Iris pigment epithelial cell (primary cell): ENCODE measurements at places on chromosomes 1 and 21.

DNA sequence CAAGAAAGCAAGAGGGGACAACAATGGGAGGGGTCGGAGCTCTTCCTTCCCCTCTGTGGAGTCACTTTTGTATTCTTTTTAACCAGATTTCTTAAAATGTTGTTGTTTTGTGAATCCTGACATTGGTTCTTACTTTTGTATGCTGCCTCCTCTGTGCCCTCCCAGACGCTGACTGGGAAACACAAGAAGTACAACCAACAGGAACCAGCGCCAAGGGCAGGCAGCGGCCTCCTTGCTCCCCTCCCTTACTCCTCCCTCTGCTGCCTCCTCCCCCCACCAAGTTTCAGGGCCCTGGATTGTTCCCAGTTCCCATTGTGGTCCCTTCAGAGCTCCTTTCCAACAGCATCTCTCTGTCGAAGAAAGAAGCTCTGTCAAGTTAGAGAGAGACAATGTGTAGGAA, 111.1 kb downstream of the BRINP2 start:
- DNase-seq, result no peak

- no peak for DNase-seq
These were observed 524.2 kb downstream of the KIF26B start for GRCh38 chr1:245678860-245679411.

GRCh38 chr1:184049836-184050468, 1.6 kb upstream of the TSEN15 start:
- no peak for DNase-seq

DNA sequence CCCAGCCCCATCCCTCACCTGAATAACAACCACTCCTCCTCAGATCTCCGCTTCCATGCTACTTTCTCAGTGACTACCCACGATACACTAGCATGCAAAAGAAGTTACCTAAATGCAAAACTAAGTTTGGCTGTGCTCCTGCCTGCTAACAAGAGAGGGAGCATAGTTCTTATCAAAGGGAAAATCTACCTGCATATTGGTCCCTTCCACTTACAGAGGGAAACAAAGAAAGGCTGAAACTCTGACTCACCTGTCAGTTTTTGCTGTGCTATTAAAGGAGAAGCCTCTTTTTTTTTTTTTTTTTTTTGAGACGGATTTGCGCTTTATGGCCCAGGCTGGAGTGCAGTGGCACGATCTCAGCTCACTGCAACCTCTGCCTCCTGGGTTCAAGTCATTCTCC, 43.8 kb upstream of the RAVER2 start:
- no peak for DNase-seq

- no peak for DNase-seq
These were observed 150.0 kb downstream of the NOS1AP start for GRCh38 chr1:162219461-162219860.

DNA sequence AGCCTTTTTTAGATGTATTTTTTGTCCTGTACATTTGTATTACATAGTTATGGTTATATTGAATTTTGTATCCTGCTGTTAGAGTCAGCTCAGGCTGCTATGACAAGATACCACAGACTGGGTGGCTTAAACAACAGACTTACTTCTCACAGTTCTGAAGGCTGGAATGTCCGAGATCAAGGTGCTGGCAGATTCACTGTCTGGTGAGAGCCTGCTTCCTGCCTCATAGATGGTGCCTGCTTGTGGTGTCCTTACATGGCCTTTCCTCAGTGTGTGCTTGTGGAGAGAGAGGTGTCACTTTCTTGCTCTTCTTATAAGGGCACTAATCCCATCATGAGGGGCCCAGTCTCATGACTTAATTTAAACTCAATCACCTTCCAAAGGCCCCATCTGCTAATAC, 23.1 kb upstream of the MYSM1 start:
- peak; percentile 64 for DNase-seq

- DNase-seq, result no peak
These were observed 67.0 kb downstream of the ERO1B start for GRCh38 chr1:236214761-236215160.

GRCh38 chr1:3695326-3696217, 43.3 kb downstream of the TP73 start:
- peak; percentile 41 for DNase-seq

GRCh38 chr1:39973503-39974135, 18.7 kb downstream of the MFSD2A start:
- DNase-seq, result peak; percentile 42

DNA sequence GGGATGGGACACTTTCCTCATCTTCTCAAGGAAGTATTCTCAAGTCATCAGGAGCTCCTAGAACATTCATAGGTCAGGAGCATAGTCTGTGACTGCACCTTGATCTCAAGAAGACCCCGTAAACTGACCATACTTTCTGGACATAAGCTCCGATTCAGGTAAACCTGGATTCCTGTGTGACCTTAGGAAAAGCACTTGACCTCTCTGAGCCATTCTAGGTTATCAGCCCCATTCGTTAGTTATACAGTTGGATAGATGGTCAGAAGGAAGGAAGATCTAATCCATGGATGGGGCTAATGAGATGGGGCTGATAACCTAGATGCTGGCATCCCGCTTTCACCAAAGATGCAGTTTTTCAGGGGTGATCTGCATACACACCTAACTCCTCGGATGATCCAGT, 114.3 kb downstream of the EPHB2 start:
- DNase-seq, result no peak

DNA sequence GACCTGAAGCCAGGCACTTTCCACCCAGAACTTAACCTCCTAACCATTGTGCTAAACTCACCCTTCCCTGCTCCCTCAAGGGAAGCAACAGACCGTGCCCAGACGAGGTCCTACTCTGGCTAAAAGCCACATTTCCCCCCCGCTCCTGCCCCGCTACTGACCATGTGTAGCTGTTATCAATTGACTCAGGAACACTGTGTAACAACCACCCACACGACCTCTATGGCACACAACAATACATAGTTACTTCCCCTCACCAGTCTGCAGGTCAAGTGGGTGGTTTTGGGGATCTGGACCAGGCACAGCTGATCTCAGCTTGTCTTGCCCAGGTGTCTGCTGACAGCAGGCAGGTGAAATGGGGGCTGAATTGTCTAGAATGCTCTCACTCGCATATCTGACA, 40.1 kb downstream of the CAMK2N1 start:
- no peak for DNase-seq

DNA sequence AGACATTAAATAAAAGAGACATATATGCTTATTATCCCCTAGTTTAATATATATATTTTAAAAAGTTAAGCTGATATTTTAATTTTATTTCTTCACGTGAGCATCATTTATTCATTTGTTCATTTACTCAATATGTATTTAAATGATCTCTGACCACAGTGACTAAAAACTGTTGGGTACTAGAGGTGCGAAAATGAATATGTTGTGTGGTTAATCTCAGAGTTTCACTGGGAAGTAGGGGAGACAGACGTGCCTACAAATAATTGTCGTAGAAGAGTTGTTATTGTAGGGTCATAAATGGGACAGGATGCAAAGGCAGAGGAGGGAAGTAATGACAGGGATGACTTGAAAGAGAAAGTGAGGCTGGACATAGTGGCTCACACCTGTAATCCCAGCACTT, 213.0 kb upstream of the CACYBP start:
- no peak for DNase-seq

GRCh38 chr1:206886831-206887230, 10.4 kb upstream of the IL24 start:
- peak; percentile 25 for DNase-seq

DNA sequence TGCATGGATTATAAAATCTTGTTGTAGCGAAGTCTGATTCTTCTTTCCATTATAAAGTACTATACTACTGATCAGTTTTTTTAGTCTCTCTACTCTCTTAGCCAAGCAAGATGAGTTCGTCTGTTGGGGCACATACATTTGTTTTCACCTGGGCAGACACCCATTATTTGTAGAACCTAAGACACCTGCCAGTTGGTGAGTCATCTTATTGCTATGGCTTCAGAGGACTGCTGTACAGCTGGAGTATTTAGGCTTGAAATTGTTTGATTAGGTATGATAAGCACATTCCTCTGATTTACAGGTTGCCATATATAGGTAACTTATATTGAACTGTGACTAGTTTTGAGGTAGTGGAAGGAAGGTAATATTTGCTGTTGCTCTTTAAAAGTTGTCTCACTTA, 17.2 kb downstream of the RBM15 start:
- no peak for DNase-seq

DNA sequence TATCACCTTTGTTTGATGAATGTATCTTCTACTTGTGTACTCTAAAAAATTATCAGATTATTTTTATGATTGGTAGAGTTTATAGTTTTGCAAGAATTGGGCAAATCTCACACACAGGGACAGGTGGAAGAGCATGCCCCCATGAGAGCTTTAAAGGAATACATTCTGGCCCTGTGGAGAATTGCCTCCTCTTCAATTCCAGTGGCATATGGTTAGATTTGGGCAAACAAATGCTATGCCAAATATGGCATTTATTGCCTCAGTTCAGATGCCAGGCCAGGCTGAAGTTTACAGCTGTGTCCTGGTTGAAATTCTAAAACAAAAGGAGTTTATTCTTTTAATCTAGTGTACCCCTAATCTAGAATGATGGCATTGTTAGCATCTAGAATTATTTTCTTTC, 162.4 kb upstream of the CACYBP start:
- no peak for DNase-seq

DNA sequence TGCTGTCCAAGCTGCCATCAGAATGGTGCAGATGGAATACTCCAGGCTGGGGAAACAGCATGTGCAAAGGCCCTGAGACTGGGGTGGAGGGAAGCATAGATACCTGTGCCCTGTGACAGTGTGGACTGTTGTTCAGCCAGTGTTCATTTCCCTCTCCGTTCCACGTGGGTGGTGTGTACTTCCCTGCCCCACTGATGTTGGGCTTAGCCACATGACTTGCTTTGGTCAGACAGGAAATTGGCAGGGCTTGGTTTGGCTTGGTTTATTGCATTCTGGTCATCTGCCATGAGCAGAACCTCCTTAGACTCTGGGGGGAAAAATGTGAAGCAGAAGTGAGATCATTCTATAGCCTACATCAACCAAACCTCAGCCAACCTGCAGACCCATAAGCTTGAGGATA, 102.4 kb upstream of the IGSF21 start:
- DNase-seq, result no peak

DNA sequence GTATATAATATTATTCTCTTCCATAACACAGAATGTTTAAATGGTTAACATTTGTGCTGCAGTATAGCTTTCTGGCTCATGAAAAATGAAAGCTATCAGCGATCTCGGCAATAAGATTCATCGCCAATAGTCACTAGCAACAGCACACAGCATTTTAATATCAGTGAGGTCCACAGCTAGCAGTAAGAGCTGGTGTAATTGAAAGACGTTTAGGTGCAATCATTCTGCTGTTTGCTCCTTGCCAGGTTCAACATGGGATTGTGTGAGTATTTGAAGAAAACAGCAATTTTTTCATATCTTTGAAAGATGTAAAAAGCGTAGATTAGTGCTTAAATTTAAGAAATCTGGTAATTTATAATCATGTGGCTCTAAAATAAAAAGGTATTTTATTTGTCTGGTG, 20.1 kb downstream of the PRKACB start:
- no peak for DNase-seq

DNA sequence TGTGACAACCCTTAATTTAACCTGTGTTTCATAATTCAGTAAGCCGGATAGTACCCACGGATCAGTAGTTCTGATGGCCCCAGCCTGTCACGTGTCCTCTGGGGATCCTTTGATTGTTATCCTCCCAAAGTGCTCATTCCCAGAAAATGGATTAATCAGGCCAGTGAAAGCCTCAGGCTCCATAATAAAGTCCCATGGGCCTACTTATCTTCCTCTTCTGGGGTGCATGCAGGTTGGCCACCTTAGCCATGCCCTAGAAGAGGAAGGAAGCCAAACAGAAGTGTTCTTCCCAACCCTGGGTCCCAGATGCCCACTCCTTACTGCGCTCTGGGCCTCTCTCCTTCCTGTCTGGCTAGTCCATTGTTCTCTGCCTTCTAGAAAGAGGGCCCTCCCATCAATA, 146.1 kb downstream of the EDEM3 start:
- no peak for DNase-seq

- DNase-seq, result no peak
These were observed 956 bp downstream of the CPLANE2 start for GRCh38 chr1:16235944-16236510.

GRCh38 chr1:167488786-167489185, 29.5 kb downstream of the CD247 start:
- DNase-seq, result no peak

DNA sequence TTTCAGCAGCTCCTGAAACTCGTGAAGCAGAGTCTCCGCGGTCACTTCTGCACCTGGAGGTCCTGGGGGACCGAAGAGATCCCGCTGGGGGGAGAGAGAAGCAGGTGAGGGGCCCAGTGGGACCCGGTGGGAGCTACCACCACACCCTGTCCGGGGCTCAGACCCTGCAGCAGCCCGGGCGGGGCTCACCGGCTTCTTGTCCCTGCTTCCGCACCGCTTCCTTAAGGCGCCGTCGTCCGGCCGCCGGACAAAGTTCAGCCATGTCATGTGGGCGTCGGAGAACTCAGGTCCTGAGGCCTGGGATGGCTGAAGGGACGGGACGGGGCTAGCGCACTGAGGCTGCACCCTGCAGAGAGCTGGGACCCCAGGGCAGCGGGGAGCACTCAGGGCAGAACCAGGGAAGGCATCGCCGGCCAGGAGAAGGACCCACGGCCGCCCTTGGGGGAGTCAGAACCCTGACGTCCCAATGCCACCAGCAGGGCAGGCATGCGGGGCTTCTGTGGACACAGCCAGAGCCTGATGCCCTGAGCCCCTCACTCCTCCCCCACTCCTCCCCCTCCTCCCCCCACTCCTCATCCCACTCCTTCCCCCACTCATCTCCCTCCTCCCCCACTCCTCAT, 2.2 kb downstream of the C1QTNF12 start:
- no peak for DNase-seq

DNA sequence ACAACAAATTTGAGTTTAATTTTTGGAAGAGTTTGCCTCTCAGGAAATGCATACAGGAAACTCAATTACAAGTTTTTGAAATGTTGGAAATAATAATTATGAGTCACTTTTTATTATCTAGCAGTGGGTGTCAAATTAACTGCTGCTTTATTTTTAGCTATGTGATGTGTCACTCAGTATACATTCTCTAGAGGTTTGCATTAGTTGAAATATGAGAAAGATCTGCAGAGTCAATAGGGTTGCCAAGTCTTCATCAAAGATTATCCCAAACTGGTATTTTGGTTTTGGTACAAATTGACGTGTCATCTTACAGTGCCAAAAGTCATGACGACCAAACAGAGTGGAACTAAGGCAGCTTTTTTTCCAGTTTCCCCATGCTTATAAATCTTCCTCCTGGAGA, 54.3 kb upstream of the DIPK1A start:
- peak; percentile 63 for DNase-seq

DNA sequence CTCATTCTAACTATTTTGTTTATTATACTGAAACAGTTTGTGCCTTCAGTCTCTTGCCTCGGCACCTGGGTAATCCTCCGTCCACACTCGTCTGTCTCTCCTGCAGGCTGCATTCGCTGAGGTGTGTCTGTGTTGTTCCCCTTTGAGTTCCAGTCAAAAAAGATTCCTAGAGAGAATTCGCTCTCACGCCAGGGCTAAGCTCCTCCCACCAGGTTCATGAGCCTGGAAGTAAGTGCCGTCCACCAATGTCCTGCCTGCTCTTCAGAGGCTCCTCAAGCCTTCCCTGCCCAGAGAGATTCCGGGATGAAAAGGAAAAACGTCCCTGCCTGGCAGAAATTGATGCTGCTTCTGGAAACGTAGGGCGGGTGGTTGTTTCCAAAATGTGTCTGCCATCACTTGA, 12.9 kb downstream of the KIAA2013 start:
- DNase-seq, result no peak

GRCh38 chr1:103949779-103950178, 200.1 kb downstream of the AMY1C start:
- DNase-seq, result no peak
